Activated T-helper 2 cell treated with anti-CD3 and anti-CD28 coated beads, Interferon-gamma antibody, Interleukin-2, Interleukin-4, amounts not matched to agents 10 μg/mL and 5 μg/mL and 100 μg/mL, durations not matched to agents 14 hours and 24 hours and 36 hours (primary cell): ENCODE measurements at places on chromosomes 2 and 18.

- DNase-seq, result no peak
These were observed 63.0 kb upstream of the GALNT13 start for GRCh38 chr2:153808679-153809078.

DNA sequence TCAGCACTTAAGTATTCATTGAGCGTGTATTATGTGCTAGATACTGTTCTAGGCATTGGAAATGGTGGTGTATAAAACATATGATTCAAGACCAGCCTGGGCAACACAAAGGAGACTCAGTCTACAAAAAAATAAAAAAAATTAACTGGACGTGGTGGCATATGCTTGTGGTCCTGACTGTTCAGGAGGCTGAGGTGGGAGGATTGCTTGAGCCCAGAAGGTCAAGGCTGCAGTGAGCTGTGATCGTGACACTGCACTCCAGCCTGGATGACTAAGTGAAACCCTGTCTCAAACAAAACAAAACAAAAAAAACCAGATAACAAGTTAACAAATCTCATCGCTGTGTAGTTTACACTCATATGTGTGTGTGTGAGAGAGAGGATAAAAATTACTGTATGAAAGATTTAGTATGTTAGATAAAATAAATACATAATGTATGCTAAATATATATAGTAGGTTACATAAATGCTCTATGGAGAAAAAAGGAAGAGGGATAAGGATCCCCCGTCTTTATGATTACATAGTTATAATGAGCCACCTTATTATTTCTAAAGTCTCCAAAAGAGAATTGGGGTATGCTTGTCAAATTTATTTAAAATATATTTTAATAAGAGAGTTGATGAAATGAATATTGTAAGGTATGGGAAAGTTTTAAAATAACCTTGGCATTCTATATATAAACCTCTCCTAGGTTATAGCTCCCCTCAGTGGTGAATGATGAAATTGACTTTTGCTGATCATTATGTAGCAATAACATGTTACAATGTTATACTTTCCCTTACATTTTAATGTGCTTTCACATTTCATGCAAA lies 69.2 kb downstream of the EHBP1 start:
- no peak for DNase-seq

DNA sequence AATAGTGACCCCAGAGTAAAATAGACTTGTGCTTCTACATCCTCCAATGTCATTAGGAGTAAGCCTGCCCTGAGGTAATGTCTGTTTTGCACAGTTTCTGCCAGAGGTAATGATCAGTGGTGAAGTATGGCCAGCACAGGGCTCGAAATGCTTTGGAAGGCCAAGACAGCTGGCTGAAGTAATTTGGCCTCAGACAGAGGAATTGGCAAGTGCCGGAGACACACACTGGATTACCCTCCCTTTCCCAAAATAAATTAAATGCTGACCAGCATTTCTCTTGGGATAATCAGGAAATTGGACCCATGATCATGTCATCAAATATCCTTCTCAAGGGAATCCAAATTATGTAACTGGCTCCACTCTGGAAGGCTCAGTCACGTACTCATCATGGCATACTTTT lies 379.0 kb upstream of the CHST9 start:
- no peak for DNase-seq

DNA sequence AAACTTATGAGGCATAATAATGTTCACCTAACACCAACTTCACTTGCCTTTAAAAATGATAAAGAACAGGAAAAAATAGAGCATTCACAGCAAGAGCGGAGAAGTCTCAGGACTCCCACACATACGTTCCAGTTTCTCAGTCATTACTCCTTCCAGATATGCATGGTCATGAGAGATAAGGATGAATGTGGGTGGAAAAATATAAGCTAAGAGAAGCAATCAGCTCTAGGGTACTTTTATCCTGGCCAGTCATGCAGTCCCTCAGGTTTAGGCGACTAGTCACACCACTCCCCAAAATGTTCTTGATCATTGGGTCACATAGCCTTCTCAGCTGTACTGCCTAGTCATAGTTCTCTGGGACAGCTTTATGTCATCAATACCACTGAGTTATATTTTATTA lies 29.2 kb upstream of the CCDC178 start:
- no peak for DNase-seq

DNA sequence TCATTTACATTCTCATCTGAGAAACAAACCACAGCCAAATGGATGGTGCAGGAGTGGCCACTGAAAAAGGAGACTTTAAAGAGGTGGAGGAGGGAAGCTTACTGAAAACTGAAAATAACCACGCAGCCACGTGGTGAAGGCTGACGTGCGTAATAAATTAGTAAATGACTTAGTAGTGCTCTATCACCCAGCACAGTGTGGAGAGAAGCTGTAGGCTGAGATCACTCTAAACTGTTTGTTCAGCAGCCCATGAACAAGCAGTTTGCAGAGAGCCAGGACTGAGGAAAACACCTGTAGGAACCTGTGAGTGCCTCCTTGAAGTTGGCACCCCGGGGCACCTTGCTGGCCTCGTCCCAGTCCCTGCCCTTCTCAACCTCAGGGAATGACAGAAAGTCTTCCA lies 193.0 kb downstream of the TXNL1 start:
- DNase-seq, result no peak

DNA sequence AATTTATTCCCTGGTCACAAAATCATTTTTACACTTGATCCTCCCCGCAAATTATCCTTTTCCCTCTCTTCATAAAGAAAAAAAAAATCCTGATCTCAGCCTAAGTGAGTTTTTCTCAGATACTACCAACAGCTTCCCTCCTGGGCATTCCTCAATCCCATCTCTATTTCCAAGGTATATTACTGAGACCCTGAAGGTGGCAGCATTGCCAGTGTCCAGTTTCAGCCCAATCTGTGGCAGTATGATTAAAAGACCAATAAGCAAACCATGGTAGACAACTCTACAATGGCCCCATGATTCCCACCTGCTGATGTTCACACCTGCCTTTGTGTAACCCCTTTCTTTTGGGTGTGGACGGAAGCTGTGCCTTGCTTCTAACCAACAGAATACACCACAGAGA lies 45.1 kb downstream of the CCDC93 start:
- DNase-seq, result no peak

- peak; percentile 48 for DNase-seq
These were observed 216.2 kb downstream of the GBX2 start for GRCh38 chr2:235951982-235952381.

DNA sequence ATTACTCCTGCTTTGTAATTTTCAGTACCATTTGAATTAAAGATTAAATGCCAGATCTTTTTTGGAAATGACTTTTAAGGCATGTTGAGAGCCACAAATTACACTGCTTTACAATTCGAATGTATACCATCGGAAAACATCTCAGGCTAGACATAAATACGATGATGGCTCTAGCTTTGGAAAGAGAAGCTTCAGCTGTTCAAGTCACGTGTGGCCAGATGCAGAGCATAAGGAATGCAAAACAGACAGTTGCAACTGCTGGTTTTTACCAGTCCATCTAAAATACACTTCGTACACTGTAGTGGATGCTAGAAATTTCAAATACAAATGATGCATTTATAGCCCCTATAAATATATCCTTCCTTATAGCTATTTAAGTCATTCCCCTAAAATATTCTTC lies 8.0 kb downstream of the ZNF516 start:
- no peak for DNase-seq

GRCh38 chr18:58118536-58118935 lies 74.5 kb downstream of the NEDD4L start:
- no peak for DNase-seq

DNA sequence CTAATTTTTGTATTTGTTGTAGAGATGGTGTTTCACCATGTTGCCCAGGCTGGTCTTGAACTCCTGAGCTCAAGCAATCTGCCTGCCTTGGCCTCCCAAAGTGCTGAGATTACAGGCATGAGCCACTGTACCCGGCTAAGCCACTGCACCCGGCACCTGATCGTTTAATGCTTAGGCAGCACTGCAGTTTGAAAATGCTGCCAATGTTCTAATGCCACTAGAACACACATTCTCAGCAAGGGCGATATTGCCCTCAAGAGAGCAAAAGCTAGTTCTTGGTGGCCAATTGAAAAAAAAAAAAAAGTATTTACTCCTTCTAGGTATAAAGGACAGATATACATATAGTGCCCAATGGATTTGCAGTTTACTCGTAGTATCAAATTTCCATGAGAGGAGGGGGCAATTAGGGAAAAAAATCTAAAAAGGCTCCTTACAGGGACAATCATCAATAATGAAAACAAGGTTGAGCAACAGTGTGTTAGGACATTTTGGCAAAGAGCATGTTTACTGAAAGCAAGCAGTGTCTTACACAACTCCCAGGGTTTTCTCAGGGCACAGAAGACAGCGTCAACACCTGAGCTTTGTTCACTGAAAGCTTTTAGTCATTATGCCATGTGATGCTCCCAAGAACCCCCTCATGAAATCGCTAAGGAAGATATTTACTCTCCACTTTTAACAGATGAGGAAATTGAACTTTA lies 199.9 kb upstream of the PKDCC start:
- DNase-seq, result no peak

- DNase-seq, result no peak
These were observed 752.8 kb upstream of the CELF4 start for GRCh38 chr18:38318416-38318815.

DNA sequence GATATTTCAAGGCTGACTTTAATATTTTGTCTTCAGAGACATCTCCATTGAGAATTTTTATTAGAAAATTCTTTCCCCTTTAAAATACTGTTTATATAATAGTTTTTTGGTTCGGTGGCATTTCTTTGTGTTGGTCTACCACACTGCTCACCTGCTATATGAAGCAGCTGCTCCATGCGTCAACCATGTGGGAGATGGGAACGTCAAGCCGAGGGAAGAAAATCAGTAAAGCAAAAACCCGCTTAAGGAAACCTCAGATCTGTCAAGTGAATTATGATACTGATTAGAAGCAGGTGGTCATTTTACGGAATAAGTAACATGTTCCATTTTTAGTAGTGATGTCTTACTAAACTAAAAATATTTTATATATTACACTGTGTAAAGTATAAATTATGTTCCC lies 5.6 kb upstream of the TMEM17 start:
- no peak for DNase-seq

GRCh38 chr2:44455877-44456276 lies 94.1 kb downstream of the CAMKMT start:
- DNase-seq, result no peak

- no peak for DNase-seq
These were observed 24.7 kb upstream of the NMUR1 start for GRCh38 chr2:231554748-231555545.

GRCh38 chr2:42792087-42792582 lies 248 bp downstream of the HAAO start:
- DNase-seq, result no peak

GRCh38 chr2:119308793-119309330 lies 57.8 kb downstream of the C2orf76 start:
- no peak for DNase-seq

DNA sequence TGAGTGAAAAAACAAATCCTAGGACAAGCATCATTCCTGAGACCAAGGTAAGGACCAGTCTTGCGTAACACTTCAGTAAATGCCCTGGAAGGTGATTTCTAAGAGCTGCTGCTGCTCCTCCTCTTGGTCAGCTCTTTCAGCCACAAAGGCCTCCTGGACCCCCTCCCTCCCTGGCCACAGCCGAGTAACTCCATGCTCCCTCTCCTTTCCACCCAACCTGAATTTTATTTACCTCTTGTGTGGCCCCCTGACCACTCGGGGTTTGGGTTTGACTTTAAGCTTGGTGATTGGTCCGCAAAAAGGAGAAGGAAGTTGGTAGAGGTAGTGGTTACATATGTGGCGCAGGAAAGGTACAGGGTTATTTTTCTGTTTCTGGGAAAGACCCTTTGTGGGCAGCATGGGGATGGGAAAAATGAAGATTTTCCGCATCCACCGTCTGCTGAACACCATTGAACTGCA lies 9.2 kb downstream of the HTRA2 start:
- DNase-seq, result no peak

- no peak for DNase-seq
These were observed 263.9 kb downstream of the ALPK2 start for GRCh38 chr18:58364876-58365528.

DNA sequence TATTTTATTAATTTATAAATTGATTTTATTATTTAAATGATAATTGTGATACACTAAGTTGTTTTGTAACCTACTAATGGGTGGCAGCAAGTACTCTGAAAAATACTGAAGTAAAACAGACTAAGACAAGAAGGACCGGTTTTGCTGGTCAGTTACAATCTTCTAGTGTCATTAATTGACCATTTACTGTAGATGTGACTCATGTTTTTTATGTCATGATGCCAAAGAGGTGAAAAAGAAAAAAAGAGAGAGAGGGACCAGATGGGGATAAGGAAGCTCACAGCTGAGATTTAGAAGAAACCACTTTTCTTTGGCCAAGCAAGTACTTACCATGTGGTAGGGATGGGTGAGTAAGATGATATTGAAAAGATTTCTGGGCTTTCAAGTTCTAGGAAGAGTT lies 955.8 kb upstream of the LRRTM1 start:
- no peak for DNase-seq

- DNase-seq, result no peak
These were observed 33.6 kb upstream of the AP1S3 start for GRCh38 chr2:223870840-223871611.

GRCh38 chr2:42140496-42140895 lies 28.7 kb upstream of the EML4 start:
- DNase-seq, result no peak

GRCh38 chr2:98764499-98764898 lies 33.6 kb upstream of the MGAT4A start:
- DNase-seq, result no peak

DNA sequence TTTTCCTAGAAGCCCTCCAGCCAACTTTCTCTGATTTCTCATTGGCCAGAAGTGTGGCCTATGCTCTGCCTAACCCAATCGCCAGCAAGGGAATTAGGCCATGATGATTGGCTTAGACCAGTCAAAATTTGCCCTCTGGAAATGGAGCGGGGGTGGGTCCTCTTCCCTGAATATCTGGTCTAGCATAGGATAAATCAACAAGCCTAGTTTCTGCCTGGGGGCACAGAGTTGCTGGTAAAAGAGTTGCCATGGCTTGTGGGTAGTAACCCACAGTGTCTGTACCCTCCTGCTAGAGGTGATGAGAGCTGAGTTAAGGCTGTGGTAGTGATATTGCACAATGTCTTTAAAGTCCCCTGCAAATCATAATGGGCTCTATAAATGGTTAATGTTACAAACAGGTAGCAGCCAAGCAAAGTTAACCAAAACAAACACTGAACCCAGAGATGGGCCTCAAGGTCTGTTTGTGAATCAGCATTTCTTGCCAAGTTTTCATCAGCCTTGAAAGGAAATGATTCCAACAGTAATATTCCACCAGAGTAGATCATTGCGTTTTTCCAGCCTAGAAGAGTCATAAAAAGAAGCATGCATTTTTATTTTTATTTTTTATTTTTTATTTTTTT lies 19.3 kb downstream of the GALM start:
- no peak for DNase-seq

DNA sequence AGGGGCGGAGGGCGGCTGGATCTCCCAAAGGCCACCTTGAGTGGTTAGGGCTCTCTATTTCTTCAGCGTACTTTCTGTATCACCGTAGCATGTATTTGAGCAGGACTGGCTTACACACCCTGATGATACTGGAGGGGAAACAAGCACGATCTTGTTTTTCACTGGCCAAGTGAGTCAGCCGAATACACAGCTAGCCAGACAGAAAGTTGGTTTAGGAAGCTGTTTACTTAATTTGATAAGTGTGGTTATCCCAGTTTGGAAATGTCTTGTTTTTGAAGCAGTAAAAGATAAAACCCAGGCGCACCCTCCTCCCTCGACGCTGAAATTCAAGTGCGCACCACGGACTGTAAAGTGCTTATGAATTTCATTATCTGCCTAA lies 582 bp downstream of the RIOK3 start:
- DNase-seq, result no peak

GRCh38 chr18:61842146-61842545 lies 50.7 kb downstream of the RNF152 start:
- no peak for DNase-seq
